ENCODE measurements at places on chromosomes 6 and 20. TPM values are rescaled to one million over a fixed set of nuclear protein-coding genes. Genes with fewer than 3 reads are reported as not detected.

DNA sequence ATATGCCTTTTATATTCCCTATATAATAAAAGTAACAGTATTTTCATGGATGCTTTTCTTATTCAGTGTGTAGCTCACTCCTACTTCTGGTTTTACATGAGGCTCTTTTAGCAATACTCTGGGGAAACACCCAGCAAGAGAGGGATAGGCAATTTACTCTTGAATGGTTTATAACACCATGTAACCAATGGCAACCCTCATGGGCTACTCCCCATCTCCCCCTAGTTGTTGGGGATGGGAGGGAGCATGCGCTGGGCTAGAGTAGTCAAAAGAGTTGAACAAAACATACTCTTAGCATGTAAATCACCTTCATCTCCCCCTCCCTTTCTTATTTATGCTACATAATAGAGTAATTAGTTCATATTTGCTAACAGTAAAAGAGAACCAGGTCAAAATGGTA is 140.1 kb upstream of the LRFN2 start:
- DNase-seq: no peak

DNA sequence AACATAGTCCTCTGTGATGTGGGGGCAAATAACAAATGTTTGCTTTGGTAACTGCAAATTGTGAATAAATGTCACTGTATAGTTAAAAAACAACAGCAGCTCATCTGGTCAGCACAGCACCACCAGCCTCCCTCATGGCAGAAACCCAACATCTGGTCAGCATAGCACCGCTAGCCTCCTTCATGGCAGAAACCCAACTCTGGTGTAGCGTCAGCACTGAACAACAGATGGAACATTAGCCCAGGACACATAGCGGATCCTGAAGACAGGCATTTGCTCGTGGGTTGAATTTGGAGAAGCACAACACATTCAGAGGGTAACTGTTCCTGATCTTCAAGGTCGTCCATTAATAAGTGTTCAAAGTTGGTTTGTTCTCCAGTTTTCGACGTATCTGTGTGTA is 265.9 kb downstream of the DLL1 start:
- DNase-seq: peak; percentile 98

The TBC1D32 gene
- total RNA-seq: 10.8 TPM

DNA sequence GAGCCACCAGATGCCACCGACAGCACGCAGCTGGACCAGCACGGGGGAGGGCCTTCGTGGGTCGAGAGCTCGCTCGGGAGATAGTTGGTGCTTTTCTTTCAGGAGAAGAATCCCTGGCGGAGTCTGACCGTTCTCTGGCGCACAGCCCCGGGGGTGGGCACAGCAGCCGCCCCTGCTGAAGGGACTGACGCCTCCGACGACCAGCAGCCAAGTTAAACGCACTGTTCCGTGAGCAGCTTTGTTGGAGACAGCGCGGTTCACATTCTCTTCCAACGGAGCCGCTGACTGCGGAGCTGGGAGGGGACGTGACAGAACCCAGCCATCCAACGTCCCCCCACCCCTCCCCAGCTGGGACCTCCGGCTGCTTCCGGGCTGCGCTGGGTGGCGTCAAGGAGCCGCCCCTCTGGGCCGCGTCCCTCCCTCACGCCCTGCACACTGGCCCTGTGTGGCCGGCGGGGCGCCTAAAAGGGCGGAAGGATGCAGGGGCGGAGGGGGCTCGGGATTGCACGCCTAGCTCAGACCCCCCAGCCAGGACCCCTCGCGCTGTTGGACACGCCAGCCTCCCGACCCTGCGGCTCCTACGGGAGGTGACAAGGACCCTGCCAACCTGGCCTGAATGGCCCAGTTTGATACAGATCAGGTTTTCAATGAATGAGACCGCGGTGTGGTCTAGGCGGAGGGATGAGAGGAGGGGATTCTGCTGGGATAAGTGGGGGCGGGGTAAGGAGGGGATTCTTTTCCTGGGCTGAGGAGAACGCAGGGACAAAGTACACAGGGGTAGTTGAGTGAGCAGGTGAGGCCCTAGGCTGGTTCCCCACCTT is 36.4 kb upstream of the KHDC1 start:
- DNase-seq: peak; percentile 23

- DNase-seq: peak; percentile 54
Observed at GRCh38 chr6:85641897-85642773, 551 bp downstream of the SYNCRIP start.

- peak; percentile 3 for DNase-seq
Observed at GRCh38 chr6:122726649-122727048, 52.9 kb upstream of the FABP7 start.

GRCh38 chr6:157376706-157377230 is 4.2 kb upstream of the ZDHHC14 start:
- DNase-seq: no peak

The GGTLC1 gene
- not detected for total RNA-seq

DNA sequence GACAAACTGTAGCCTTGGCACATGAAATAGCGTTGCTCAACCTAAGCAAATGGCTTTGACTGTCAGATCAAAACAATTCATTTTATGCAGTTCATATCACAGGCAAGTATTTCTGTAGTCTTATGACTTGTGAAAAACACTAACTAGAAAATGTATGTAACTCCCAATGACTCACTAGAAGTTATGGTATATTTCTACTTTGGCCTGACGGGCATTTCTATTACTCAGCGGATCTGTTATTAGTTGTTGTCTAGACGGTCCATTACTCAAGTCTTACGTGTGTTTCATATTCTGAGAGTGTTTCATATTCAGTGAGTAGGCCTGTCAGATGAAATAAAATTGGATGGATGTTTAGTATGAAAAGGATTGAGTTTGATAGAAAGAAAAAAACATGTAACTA is 880.9 kb downstream of the PRIM2 start:
- peak; percentile 28 for DNase-seq

GRCh38 chr6:169445661-169446581 is 192.3 kb upstream of the THBS2 start:
- no peak for DNase-seq

DNA sequence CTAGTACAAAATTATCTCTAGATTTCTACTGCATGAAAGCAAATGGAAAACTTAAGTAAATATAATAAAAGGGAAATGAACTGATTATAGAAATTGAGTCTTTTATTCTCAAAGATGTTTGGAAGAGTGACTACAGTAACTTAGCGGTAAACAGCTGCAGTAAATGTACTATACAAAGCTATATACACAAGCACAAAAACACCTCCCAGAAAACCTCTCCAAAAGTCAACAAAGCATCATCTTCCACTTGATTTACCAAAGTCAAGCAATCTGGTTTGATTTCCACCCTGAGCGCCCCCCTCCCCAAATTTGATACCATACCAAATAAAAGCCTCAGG is 142.1 kb upstream of the SHLD1 start:
- no peak for DNase-seq

DNA sequence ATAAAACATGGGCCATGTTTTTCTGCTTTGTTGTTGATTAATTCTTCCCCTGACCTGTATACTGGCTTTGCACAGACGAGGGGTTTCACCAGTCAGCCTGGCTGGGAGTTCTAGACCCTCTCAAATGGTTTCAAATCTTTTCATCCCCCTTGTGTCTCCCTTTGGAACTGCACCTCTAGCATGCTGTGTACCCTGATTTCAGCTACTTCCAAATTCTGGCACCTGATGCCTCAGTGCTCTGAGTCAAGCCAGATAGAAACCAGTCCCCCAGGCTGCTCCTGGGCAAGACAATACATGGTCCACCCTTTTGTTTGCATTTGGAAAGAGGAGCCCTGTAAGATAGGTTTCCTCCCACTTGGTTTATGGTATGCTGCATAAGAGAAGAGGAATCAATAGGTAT is 290.2 kb downstream of the BTBD3 start:
- peak; percentile 27 for DNase-seq
